ENCODE measurements at places on chromosomes 6 and 20. TPM values are rescaled to one million over a fixed set of nuclear protein-coding genes. Genes with fewer than 3 reads are reported as not detected.

DNA sequence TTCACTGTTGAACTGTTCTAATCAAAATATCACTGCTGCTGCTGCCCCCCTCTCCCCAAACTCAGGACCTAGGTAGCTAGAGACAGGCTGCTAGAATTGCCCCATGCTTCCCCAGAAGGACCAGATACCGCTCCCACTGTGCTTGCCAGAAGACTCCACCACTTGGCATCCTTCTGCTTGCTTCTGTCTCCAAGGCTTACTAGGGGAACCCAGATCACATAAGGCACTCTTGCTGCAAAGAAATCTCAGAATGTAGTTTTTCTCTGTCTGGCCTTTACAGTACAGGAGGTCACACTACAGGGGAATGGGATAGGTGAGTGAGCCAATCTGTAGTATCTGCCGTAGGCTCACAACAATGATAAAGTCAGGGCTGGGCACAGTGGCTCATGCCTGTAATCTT lies 21.5 kb upstream of the SLC9A8 start:
- no peak overlapping the region for H3K27ac ChIP-seq
- H3K36me3 ChIP-seq = peaks cover 4% of the 10 kb centered on the region

- peaks cover 17% of the 10 kb centered on the region for H3K4me1 ChIP-seq
- peak overlapping the region; percentile 97 for H3K4me3 ChIP-seq
- peaks cover 35% of the 10 kb centered on the region for H3K36me3 ChIP-seq
Observed at GRCh38 chr20:35743693-35744491, 1.8 kb upstream of the RBM39 start.

- DNase-seq = no peak
- no peak overlapping the region for H3K27ac ChIP-seq
- peaks cover 7% of the 10 kb centered on the region for H3K4me1 ChIP-seq
- no peak overlapping the region for H3K4me3 ChIP-seq
- H3K27me3 ChIP-seq = no peaks in the 10 kb centered on the region
- H3K36me3 ChIP-seq = no peaks in the 10 kb centered on the region
Observed at GRCh38 chr20:37329481-37330165, 16.3 kb upstream of the SRC start.

GRCh38 chr20:62651285-62652021 lies 9.2 kb downstream of the SLCO4A1 start:
- H3K4me1 ChIP-seq = peaks cover 19% of the 10 kb centered on the region
- peaks cover 11% of the 10 kb centered on the region for H3K36me3 ChIP-seq
- H3K4me3 ChIP-seq = peak overlapping the region; percentile 72
- H3K27me3 ChIP-seq = no peaks in the 10 kb centered on the region

DNA sequence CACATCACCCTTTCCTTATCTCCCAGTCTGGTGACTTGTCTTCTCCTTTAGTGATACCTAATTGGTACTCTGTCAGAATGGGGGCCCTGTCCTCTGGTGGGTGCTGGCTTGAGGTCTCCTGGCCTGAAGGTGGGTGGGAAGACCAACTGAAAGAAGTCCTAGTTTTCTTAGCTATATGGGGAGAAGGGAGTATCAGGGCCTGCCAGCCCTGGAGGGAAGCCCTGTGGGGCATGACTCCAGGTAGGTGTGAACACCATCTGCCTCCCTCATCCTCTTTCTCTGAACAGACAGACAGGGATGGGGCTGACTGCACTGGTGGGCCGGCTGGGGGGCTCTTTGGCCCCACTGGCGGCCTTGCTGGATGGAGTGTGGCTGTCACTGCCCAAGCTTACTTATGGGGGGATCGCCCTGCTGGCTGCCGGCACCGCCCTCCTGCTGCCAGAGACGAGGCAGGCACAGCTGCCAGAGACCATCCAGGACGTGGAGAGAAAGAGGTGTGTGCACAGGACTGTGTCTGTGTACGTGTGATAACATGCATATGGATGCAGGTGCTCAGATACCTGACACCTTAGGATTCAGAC lies 4.8 kb downstream of the CRIP3 start:
- no peak overlapping the region for H3K4me3 ChIP-seq
- H3K27me3 ChIP-seq = peaks cover 32% of the 10 kb centered on the region
- H3K27ac ChIP-seq = no peak overlapping the region
- H3K4me1 ChIP-seq = no peaks in the 10 kb centered on the region

Gene MTFR2
- total RNA-seq = 6.0 TPM

- H3K36me3 ChIP-seq = peaks cover under 1% of the 10 kb centered on the region
- no peak overlapping the region for H3K4me3 ChIP-seq
- H3K27ac ChIP-seq = no peak overlapping the region
Observed at GRCh38 chr6:78850621-78851020, 16.7 kb upstream of the IRAK1BP1 start.

- no peak overlapping the region for H3K4me3 ChIP-seq
- peaks cover 31% of the 10 kb centered on the region for H3K36me3 ChIP-seq
- peaks cover 44% of the 10 kb centered on the region for H3K4me1 ChIP-seq
- H3K27ac ChIP-seq = peak overlapping the region; percentile 69
- no peaks in the 10 kb centered on the region for H3K27me3 ChIP-seq
- no peak for DNase-seq
Observed at GRCh38 chr6:7124636-7125035, 16.9 kb downstream of the RREB1 start.

Gene RUNX2
- 8.1 TPM for total RNA-seq

Gene TNNC2
- total RNA-seq = 0.79 TPM

- peak; percentile 68 for DNase-seq
- H3K4me3 ChIP-seq = no peak overlapping the region
- peaks cover 6% of the 10 kb centered on the region for H3K36me3 ChIP-seq
- H3K4me1 ChIP-seq = peaks cover 25% of the 10 kb centered on the region
- H3K27me3 ChIP-seq = no peaks in the 10 kb centered on the region
- no peak overlapping the region for H3K27ac ChIP-seq
Observed at GRCh38 chr6:11700118-11700718, 78.4 kb downstream of the ADTRP start.

GRCh38 chr20:533526-533925 lies 10.1 kb downstream of the CSNK2A1 start:
- H3K36me3 ChIP-seq = peaks cover 23% of the 10 kb centered on the region
- H3K27ac ChIP-seq = no peak overlapping the region
- H3K4me1 ChIP-seq = peaks cover 42% of the 10 kb centered on the region
- no peak overlapping the region for H3K4me3 ChIP-seq
- DNase-seq = no peak
- H3K27me3 ChIP-seq = no peaks in the 10 kb centered on the region

DNA sequence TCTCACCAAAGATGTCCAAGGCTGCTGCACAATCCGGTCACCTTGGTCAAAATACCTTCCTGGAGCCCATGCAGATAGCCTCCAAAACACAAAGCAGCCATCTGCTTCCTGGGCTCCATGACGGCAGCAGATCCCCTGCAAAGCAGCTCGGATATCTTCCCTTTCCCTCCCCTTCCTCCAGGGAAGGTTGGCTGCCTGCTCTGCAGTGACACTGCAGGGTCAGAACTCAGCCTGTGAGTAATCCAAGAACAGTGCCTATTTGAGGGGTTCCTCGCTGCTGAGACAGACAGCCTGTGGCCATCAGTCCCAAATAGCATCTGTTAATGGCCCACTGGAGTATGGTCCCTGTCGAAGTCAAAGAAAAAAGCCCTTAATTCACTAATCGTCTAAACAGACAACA lies 270.8 kb downstream of the PREX1 start:
- no peak overlapping the region for H3K27ac ChIP-seq
- no peaks in the 10 kb centered on the region for H3K4me1 ChIP-seq
- peaks cover 57% of the 10 kb centered on the region for H3K27me3 ChIP-seq
- no peak overlapping the region for H3K4me3 ChIP-seq

GRCh38 chr6:157667211-157668008 lies 155.6 kb upstream of the SNX9 start:
- peaks cover 22% of the 10 kb centered on the region for H3K4me1 ChIP-seq
- DNase-seq = peak; percentile 80
- peak overlapping the region; percentile 1 for H3K4me3 ChIP-seq
- H3K27ac ChIP-seq = peak overlapping the region; percentile 78
- no peaks in the 10 kb centered on the region for H3K36me3 ChIP-seq
